ENCODE measurements at places on chromosomes 1 and 21.

- no peak for DNase-seq
Observed at GRCh38 chr1:211739671-211740411, 64.4 kb upstream of the NEK2 start.

GRCh38 chr1:214665606-214666110, 62.7 kb downstream of the CENPF start:
- DNase-seq, result no peak

GRCh38 chr1:89378001-89378400, 14.1 kb downstream of the GBP6 start:
- no peak for DNase-seq

DNA sequence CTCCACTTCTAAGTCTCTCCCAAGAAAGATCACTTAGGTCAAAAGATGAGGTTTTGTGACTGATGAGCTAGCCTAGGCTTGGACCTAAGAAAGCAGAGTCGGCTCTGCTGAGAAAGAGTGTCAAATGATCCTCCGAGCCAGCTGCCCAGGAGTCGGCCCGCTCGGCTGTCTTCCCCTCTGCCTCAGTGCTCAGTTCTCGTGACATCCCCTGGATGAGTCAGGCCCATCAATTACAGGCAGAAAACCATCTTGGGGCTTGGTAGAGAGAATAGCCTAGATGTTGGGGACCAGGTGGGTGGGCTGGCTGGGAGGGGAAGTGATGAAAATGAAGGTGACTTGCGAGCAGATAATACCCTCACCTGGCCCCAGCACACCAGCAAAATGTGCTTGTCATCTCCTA, 60.5 kb downstream of the SLC66A1 start:
- DNase-seq, result no peak

DNA sequence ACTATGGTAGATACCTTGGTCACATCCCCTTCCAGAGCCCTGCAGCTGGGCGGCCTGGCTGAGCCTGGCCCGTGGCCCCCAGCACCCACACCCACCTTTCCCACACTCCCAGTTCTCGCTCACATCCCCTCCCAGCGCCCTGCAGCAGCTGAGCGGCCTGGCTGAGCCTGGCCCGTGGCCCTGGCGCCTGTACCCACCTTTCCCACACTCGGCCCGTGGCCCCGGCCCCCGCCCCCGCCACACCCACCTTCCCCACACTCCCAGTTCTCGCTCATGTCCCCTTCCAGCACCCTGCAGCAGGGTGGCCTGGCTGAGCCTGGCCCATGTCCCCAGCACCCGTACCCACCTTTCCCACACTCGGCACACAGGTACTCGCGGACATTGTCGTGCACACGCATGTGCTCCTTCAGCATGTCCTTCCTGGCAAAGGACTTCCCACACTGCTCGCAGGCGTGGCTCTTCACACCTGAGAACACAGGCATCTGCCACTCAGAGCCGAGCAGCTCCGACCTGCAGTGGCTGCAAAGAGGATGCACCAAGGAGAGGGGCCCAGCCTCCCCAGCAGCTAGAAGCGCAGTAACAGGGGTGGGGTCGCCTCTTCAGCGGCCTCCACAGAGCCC, 52.5 kb upstream of the RIPK4 start:
- DNase-seq, result no peak

GRCh38 chr1:60866917-60867531, 215.3 kb upstream of the NFIA start:
- peak; percentile 93 for DNase-seq

- DNase-seq, result no peak
Observed at GRCh38 chr1:168623831-168624230, 47.4 kb downstream of the XCL1 start.

GRCh38 chr1:32695098-32695904, 7.3 kb downstream of the SYNC start:
- DNase-seq, result no peak

- no peak for DNase-seq
Observed at GRCh38 chr1:221099747-221100595, 220.7 kb downstream of the HLX start.

GRCh38 chr21:32336711-32337110, 38.1 kb downstream of the MRAP start:
- no peak for DNase-seq

GRCh38 chr1:245988393-245989078, 518.5 kb downstream of the SMYD3 start:
- DNase-seq, result no peak

DNA sequence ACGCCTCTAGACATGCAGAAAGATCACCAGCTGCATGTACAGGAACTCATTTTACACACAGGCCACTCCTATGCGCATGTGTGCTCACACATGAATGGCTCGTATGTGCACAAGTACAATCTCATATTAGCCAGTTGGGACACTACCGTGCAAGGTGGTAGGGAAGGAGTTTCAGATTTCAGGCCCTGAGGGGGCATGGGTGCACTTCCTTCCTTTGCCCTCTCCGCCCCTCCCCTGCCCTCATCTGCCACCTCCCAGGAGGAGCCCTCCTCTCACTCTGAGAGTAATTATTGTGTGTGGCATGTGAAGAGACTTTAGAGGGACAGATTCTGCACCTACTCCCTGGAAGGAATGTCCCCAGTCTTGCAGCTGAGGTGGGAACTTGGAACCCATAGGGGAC, 14.8 kb downstream of the EDN2 start:
- no peak for DNase-seq

DNA sequence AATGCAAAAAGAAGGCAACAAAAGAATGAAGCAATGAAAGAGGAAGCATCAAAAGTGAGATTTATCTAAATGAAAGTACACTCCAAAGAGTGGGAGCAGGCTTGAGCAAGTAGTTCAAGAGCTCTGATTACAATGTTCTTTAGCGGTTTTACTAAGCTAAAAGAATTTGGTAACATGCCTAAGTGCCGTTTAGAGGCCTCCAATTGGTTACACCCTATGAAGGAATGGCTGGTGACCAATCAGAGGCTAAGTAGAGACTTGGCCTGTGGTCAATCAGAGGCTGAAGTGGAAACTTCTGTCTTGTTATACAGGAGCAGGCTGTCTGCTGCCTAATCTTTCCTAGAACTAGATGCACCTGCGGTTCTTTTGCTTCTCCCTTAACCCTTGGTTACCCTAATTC, 59.1 kb downstream of the PTGFR start:
- DNase-seq, result no peak

DNA sequence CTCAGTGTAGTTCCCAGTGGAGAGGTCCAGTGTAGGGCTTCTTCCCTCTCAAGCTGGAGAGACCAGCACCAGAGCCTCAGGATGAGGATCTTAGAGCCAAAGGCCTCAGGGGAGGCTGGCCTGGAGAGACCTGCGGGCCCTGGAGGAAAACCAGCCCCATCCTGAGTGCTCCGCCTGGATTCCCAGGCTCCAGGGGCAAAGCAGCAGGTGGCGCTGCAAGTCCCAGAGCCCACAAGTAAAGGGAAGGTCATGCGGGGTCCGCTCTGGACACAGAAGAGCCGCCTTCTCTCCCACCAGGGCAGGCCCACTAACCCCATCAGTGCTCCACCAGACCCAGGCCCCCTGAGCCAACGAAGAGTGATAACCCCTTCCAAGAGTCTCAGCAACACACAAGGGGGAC, 22.7 kb downstream of the PGBD5 start:
- DNase-seq, result no peak

- DNase-seq, result no peak
Observed at GRCh38 chr1:28482702-28483101, 23.1 kb upstream of the RCC1 start.

DNA sequence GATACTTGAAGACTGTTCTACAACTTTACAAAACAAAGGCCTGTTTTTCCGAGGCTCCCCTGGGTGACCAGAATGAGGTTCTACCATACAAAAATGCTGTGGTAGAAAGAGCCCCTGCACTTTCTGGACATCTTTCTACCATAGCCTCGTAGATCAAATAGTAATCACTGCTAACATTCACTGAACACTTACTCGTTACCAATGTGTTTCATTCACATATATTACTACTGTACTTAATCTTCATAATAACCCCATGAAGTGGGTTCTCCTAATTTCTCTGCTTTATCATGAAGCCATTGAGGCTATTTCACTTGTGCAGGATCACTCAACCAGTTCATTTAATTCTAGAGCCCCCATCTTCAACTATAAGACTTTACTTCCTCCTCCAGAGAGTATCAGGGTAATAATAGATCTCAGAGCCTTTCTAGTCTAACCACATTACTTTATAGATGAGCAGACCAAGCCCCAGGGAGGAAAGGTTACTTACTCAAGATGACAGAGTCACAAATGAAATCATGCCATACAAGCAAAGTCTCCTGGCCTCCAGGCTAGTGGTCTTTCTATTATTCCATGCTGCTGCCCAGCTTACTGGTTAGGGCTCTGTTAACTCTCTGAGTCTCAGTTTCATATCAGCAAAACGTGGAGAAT, 46.7 kb upstream of the OSBPL9 start:
- peak; percentile 4 for DNase-seq

DNA sequence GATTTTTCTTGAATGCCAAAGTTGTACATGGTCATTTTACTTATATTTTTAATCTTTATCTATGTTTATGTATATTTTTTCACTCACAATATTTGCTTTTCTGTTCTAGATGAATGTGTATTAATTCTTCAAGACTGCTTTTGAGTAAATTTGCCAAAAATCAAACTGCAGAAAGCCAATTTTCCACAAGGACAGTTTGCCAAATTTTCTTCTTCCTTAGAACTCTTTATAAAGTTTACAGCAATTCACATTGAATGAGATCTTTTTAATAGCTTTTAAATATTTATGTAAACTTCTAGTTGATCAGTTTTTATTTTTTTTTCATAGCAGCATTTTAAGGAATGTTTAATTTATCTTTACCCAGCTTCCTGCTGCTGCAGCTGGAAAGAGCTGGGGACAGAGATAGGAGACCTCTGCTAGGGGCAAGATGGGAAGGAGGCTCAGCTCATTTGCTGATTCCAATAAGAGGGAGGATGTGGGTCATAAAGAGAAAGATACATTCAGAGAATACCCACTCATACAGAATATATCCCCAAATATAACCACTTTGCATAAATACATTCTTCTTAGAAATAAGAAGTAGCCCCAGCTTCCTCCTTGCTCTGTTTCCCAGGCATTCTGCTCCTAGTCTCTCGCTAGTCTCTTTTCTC, 93.0 kb downstream of the ODF2L start:
- no peak for DNase-seq
